ENCODE measurements at places on chromosomes 2 and 18. TPM values are rescaled to one million over a fixed set of nuclear protein-coding genes. Genes with fewer than 3 reads are reported as not detected.
A peak's percentile ranks its signal among the peaks of the same experiment; 100 is the strongest.

DNA sequence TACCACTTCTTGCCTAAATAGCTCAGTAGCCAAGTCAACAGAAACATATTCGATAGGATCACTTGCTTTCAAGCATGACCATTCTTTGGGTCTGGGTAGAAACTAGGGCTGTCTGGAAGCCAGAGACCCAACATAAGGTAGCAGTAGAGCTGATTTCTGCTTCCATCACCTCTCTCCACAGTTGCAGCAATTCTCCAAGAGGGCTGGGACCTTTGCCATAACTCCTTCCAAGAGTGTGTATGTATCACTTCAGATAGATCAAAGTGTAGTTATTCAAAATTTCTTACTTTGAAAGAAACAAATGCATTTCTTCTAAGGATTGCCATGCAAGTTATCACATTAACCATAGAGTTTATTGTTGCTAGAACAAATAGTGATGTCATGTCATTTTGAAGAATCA is 172.0 kb upstream of the GALNT5 start:
- DNase-seq: peak; percentile 15

DNA sequence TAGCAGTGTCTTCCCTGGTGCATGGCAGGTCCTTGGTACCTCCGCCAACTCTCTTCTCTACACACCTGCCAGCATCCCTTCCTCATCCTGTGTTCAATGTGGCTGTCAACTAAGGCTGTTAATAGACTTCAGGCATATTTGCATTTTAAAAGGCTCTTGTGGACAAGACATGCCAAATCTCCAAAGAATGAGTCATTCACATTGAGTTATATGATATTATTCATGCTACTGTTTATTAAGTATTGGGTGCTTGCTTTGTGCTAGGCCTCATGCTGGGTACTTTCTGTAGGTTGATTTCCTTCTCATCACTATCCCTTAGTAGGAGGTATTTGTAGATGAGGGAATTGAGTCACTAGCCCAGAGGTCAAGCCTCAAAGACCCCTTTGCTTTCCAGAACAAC is 5.2 kb downstream of the MYO1B start:
- peak; percentile 21 for DNase-seq

- no peak for DNase-seq
Measured at GRCh38 chr2:205882806-205883425, 200.6 kb downstream of the NRP2 start.

DNA sequence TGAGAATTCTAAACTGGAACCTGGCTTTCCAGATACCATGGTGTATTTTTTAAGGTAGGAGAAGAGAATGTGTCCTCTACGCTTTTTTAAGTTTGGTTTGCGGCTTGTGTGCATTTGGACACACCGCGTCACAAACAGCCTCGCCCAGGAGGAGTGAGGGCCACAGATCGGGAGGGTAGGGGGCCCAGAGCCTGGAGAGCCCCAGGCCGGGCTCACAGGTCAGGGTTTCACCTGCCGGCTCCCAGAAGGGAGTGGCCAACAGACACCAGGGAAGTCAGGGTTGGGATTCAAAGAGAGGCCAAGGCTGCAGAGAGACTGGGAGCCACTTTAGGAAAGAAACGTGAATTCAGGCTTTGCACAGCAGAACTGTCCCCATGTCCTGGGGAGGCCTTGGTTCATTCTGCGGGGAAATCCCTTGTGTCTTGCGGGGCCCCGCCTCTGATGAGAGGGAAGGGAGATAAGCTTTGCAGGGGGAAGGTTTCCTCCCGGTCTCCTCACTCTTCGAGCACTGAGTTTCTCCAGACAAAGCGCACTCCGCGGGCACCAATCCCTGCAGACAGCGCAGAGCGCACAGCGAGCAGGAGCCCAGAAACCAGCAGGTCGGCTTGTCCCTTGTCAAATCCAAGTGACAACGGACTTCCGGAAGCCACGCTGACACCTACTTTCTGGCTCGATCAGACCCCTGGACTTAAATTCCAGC is 2.0 kb upstream of the TUBB6 start:
- DNase-seq: no peak

HOXD1 gene
- not detected for total RNA-seq

DNA sequence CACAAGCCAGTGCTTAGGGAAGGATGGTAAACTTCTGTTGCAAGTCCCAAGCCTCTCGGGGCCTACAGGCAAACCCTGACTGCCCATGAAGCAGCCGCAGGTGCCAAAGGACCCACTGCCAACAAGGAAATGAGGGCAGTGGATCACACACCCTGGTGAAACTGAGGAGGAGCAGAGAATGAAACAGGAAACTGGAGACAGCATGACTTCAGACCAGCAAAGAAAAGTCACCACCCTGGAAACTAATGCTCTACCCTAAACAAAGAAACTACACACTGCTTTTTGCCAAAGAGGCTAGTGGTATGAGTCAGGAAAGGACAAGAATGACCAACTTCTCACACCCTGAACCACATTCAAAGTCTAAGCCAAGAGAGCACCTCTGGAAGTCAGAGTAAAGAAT is 97.2 kb downstream of the MYO5B start:
- DNase-seq: no peak

- peak; percentile 43 for DNase-seq
Measured at GRCh38 chr2:95530734-95531133, 46.2 kb upstream of the TRIM43B start.

- DNase-seq: no peak
Measured at GRCh38 chr2:75344146-75344545, 144.8 kb upstream of the TACR1 start.

DNA sequence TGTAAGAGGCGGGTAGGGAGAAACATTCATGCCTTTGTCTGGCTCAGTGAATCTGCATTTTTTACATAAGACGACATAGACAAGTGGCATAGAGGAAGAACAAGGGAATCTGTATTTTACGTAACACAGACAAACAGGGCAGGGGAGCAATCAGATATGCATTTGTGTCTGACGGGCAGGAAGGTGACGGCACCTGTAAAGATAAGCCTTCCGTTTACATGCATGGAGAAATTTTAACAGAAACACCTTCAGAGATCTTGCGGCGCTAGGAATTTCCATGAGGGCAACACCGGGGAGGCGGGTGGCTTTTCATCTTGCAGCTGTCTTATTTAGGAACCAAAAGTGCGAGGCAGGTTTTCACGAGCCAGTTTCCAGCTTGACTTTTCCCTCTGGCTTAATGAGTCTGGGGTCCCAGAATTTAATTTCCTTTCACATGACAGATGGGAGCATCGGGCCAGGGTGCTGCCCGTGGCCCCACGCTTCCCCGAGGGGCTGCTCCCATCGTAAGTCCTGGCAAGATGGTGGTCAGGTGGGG is 42.6 kb downstream of the RTP5 start:
- no peak for DNase-seq

ACTG2 gene
- total RNA-seq: 2.4 TPM

DNA sequence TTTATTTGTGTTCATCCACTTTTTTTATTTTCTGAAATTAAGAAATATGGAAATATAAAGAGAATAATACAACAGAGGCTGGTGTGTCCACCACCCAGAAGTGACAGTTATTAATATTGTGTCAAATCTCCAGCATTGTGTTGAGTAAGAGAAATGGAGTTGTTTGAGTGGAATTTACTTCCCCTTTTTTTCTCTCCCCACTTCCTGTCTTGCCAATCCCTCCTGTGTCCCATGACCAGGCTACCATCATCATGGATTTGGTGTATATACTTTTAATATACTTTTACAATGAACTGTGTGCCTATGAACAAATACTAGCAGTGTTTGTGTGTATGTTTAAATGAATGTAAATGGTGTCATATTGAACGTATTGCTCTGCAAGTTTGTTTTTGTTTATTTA is 276.9 kb upstream of the SKOR2 start:
- no peak for DNase-seq

DNA sequence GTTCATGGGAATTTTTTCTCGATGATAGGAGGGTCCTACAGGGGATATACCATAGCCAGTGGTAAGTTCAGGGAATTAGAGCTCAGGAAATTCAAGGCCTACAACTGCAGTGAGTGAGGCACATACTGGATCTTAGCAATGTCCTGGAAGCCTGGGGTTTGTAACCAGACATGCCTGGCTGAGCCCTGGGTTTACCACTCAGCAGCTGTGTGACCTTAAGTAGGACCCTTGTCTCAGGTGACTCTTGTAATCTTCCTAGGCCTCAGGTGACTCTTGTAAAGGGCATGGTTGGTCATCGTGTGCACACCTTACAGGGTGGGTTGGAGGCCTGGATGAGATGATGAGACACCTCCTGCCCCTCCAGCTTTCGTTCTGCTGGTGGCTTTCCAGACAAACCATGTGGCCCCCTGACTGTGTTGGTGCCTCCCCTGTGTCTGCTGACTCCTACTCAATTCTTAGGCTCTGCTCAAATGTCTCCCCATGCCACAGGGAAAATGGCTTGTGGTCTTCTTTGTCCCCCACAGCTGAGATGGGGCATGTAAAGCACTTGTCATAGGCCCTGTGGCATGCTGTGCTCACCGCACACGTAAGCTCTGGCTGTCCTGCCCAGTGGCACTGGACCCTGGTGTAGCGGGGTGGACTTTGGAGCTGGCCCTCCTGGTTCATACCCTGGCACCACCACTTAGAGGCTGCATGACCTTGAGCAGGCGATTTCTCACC is 94.1 kb downstream of the FHOD3 start:
- no peak for DNase-seq

CCDC150 gene
- total RNA-seq: 19.7 TPM

- DNase-seq: no peak
Measured at GRCh38 chr18:6921571-6921970, 192.1 kb downstream of the ARHGAP28 start.

DNA sequence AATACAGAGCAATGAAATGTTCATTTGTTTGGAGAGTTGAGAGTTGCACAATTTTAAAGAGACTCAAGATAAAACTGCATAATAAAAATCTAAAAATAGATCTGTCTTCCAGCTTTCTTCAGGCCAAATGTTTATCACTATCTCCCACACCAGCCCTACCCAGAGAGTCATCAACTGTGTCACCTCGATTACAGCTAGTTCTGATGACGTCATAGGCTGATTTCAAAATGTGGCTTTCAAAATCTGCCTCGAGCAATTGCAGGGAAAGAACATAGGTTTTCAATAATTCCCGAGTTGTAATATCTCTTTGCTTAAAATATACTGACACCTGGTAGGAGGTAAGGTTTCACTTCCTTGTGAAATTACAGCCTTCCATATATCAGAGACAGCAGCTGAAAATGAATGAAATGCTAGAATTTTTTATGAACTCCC is 677.6 kb upstream of the ID2 start:
- peak; percentile 98 for DNase-seq

DNA sequence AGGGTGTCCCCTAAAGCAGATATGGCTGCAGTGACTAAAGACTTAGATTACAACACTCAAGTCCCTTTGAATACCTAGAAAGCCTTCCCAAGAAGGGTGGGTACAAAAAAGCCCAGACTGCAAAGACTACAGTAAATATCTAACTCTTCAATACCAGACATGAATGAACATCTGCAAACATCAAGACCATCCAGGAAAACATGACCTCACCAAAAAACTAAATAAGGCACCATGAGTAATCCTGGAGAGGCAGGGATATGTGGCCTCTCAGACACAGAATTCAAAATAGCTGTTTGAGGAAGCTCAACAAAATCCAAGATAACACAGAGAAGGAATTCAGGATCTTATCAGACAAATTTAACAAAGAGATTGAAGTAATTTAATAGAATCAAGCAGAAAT is 138.2 kb upstream of the OTOS start:
- DNase-seq: peak; percentile 43

DNA sequence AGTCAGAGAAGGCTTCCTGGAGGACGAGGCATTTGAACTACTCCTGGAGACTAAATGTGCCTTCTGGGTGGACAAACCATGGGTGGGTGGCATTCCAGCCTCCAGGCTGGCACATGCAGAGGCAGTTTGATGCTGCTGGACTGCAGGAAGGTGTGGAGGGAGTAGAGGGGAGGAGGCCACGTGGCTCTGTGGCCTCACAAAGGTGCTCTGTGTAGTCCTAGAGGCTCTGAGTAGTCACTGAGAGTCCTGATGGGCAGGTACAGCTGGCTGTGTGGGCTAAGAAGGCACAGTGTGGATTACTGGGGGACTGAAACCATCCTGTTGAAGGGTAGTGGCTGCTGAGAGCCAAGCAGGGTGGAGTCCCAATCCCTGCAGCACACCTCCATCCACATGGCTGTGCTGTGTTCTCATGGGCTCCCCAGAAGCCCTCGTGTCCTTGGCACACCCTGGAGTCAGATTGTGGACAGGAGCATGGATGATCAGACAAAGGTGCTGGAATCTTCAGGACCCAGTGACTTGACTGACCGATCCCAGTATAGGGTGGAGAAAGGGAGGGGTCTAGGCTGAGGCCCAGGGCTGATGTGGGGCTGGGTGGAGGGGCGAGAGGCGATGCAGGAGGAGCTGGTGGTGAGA is 87.4 kb upstream of the HS6ST1 start:
- no peak for DNase-seq

MLPH gene
- total RNA-seq: 5.2 TPM

GRCh38 chr2:62074233-62074632 is 121.7 kb upstream of the B3GNT2 start:
- DNase-seq: no peak

RRM2 gene
- total RNA-seq: 91.4 TPM

APOB gene
- not detected for total RNA-seq

GRCh38 chr2:133489641-133490410 is 78.4 kb downstream of the NCKAP5 start:
- DNase-seq: peak; percentile 90

DNA sequence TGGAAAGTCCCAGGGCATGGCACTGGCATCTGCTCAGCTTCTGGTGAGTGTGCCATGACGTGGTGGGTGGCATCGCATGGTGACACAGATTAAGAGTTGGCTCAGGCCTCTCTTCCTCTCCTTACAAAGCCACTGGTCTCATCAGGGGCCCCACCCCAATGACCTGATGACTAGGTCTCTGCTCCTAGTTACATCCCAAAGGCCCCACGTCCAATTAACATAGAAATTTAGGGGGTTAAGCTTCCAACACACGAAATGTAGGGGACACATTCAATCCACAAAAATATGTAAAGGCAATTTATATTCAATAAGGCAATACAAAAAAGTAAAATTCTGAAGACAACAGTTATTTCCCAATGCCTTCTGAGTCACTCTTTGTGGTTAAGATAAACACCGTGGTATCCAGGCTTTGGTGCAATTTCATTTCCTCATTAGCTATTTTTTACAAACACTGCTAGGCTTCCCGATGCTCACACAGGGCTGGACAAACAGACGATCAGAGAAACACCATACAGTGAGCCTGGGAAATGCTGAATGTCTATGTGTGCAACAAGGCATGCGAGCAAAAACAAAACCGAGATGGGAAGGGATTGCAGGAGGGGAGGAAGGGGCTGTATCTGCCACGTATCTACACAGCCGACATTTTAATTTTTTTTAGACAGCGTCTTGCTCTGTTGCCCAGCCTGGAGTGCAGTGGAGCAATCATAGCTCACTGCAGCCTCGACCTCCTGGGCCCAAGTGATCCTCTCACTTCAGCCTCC is 67.2 kb downstream of the MBP start:
- peak; percentile 96 for DNase-seq

GRCh38 chr2:185384822-185385560 is 353.6 kb upstream of the FSIP2 start:
- no peak for DNase-seq

ANO7 gene
- total RNA-seq: 1.1 TPM

- peak; percentile 47 for DNase-seq
Measured at GRCh38 chr2:166074430-166074829, 53.4 kb downstream of the SCN1A start.

All from fibroblast of the aortic adventitia (primary cell).